ENCODE measurements at places on chromosomes 16 and 17. TPM values are rescaled to one million over a fixed set of nuclear protein-coding genes. Genes with fewer than 3 reads are reported as not detected.
A peak's percentile ranks its signal among the peaks of the same experiment; 100 is the strongest.

DNA sequence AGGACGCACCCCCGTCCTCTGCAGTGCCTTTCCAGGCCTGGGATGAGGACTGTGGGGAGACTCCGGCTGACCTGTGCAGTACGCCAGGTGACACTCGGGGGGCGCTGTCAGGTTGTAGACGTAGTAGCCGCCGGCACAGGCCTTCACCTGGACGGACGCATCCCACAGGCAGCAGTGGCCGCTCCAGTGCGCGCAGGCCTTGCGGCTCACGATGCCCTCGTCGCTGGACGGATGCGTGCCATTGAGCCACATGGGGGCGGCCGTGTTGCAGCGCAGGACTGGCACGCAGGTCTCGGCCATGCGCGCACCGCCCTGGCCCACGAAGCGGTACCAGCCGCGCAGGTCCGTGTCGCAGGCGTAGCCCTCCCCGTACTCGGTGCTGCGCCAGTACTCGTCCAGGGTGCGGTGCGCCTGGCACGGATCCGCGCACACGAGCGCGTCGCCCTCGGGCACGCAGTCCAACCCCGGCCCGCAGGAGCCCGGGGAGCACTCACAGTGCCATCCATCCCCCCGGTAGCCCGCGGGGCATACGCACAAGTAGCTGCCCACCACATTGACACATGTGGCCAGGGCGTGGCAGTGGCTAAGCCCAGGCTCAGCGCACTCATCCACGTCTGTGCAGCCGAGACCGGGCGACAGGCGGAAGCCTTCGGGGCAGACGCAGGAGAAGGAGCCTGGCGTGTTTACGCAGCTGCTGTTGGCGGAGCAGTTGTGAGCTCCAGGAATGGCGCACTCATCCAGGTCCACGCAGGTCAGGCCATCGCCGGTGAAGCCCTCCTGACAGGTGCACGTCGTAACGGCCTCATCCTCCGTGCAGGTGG, 3.9 kb downstream of the UMOD start:
- peak; percentile 10 for ATAC-seq

DNA sequence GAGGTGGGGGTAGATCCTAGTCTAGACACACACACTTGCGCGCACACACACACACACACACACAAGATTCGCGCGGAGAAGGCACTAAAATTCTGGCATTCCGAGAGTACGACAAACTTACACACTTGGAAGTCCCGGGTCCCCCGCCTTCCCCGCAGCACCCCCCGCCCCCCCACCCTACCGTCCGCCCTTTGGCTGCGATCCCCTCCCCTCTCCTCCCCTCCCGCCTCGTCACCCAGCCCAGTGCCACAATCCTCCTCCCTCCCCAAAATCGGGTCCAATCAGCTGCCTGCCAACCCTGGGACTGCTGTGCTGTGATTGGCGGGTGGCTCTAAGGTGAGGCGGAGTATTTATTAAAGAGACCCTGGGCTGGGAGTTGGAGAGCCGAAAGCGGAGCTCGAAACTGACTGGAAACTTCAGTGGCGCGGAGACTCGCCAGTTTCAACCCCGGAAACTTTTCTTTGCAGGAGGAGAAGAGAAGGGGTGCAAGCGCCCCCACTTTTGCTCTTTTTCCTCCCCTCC, at the start of gene SOX9:
SOX9 (plus strand) TSS at position 379 of the 522 bp plus-strand sequence. CDS start 372 bp downstream, outside the sequence.
- ATAC-seq: peak; percentile 93

DNA sequence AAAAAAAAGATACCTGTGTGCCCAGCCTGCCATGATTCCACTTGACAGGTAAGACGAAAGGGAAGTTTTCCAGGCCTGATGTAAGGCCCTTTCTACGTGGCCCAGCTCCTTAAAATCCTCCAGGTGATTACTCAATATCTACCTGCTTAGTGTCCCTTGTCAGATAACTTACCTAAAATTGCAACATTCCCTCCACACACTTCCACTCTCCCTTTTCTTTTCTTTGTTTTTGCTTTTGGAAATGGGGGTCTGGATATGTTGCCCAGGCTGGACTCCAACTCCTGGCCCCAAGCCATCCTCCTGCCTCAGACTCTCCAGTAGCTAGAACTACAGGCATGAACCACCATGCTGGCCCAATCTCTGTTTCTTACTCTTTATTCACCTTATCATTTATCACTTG, 7.2 kb upstream of the PLXDC1 start:
- no peak for ATAC-seq

DNA sequence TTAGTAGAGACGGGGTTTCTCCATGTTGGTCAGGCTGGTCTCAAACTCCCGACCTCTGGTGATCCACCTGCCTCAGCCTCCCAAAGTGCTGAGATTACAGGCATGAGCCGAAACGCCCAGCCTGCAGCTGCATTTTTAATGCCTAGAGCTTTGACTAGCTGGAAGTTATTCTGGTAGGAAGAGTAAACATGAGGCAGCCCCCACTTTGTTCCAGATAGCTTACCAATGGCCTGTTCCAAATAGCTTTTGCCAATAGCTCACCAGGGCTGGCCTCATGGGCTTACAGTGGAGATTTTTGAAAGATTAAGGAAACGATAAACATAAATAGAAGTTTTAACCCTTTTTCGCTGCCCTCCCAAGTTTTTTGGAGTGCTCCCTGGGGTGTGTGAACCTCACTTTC, 9.8 kb downstream of the TRPV2 start:
- ATAC-seq: no peak

DNA sequence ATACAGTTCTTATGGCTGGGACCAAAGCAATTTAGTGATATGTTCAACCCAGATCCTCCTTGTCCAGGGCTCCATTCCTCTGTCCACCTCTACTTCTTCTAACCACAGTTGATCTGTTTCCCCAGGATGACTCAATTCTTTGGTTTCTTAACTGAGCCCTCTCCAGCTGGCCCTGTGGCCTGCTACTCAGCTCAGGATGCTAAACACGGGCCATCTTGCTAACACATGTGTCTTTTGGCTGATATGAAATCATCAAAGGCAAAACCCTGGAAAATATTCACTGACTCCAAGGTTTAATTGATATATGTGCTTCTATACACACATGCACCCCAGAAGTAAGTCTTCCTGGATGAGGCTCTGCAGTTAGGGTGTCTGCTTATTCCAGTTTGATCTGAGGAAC, 43.8 kb downstream of the SHISA6 start:
- no peak for ATAC-seq

GRCh38 chr16:77758046-77758445, 30.3 kb upstream of the VAT1L start:
- ATAC-seq: no peak

DNA sequence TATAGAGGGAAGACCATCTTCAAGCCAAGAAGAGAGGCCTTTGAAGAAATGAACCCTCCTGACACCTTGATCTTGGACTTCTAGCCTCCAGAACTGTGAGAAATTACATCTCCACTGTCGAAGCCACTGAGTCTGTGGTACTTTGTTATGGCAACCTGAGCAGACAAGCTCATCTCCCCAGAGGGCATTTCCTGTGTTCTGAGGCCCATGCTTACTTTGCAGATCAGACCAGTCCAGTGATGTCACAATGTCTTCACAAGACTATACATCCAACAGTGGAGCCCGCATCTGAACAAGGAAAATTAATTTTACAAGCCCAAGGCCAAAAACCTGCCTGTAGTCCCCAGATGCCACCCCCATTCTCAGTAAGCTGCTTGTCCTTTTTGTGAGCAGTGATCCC, 14.8 kb upstream of the C17orf113 start:
- ATAC-seq: no peak

DNA sequence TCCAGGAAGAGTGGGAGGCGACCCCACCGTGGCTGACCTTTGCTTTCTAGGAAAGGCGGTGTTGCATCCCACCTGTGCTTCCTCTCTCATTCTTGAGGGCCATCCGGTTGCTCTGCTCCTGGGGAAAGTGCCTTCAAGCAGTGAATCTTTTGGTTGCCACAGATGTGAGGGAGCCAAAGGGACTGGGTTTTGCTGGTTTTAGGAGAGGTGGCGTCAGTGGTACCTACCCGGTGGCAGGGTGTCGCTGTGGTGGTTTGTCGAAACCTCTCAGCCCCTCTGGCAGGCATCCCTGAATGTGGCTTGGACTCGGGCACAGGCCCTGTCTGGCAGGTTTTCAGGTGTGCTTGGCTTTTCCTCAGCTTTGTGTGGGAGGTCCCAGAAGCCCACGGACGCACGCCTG, 611.5 kb downstream of the KCNJ18 start:
- no peak for ATAC-seq

GRCh38 chr16:73031984-73032383, 15.9 kb downstream of the ZFHX3 start:
- no peak for ATAC-seq

- no peak for ATAC-seq
Measured at GRCh38 chr17:15236281-15237105, 28.6 kb downstream of the PMP22 start.

DNA sequence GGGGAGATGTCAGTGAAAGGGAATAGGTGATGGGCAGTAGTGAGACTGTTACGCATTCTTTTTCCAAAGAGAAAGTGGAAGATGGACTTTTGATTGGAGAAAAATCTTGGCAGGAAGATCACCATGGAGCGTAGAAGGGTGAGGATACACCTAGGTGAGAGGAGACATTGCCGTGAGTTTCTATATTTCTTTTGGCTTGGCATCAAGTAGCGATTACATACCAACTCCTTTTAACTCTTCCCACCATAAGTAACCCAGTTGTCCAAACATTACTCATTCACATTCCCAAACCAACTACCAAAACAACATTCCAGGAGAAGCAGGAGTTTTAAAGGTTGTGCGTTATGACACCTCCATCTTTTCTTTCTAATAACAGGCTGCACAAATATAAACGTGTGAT, 10.7 kb upstream of the KRT28 start:
- ATAC-seq: no peak

GRCh38 chr17:46764000-46764708, 54.3 kb downstream of the WNT3 start:
- ATAC-seq: no peak

DNA sequence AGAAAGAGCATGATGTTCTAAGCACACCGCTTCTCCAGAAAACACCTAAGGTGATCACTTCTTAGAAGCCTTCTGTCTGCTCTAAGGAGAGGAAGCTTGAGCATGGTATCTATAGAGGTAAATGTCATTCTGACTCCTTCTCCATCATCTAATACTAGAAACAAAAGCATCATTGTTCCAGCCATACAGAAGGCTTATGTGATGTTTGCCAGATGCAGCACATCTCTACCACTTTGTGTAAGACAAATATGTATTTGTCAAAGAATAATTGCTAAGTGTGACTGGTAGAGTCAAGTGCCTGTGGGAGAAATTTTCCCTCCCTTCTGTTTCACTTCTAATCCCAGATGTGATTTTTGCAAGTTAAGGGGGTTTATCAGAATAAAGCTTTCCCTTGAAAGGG, 217.1 kb downstream of the HS3ST3A1 start:
- no peak for ATAC-seq

DNA sequence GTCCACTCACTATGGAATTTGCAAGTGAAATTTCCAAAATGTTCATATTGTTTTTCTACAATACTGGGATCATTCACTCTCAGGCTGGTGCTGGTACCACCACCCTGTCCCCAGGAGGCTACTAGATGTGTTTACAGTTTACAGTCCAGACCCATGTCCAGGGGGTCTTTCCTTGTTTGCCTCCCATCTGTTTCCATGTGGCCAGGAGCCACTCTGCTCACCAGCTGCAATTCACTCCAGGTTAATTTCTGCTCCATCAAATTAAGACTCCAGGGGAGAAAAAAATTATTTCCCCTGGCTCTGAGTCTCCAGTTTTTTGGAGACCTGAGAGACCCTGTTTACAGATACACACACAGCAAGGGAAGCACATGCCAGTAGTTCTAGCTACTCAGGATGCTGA, 12.5 kb upstream of the SRSF1 start:
- ATAC-seq: no peak

- ATAC-seq: no peak
Measured at GRCh38 chr16:3645504-3646347, 8.8 kb upstream of the DNASE1 start.

DNA sequence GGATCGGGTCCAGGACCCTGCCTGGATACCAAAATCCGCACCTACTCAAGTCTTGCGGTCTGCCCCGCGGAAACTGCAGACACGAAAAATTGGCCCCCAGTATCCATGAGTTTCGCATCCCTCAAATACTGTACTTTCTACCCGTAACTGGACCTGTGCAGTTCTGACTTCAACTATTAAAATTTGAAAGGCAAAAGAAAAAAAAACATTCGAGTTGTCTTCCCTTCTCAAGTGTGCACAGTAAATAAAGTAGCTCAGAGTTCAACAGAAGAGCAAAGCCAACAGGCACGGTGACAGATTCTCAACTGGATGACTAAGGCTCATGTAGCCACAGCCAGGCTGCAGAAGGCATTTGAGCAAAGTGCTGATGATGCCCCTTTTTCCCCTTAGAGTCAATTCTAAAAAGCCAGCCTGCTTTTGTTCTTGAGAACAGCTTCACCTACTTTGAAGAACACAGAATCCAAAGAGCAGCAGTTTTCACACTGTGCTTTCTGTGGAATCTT, 32.5 kb downstream of the MARF1 start:
- ATAC-seq: no peak

- ATAC-seq: peak; percentile 56
Measured at GRCh38 chr16:47565454-47565853, 104.3 kb downstream of the PHKB start.

DNA sequence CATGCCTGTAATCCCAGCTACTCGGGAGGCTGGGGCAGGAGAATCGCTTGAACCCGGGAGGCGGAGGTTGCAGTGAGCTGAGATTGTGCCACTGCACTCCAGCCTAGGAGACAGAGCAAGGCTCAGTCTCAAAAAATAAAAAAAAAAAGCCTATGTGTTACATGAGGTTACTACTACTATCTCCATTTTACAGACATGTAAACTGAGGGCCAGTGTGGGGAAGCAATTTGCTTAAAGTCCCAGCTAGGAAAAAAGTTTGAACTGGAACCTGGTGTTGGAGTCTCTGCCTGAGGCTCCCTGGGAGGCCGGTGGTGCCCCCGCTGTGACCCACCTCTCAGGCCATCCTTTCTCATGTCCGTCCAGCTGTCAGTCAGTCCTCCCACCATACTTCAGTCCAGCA, 4.5 kb downstream of the SLC13A2 start:
- no peak for ATAC-seq

DNA sequence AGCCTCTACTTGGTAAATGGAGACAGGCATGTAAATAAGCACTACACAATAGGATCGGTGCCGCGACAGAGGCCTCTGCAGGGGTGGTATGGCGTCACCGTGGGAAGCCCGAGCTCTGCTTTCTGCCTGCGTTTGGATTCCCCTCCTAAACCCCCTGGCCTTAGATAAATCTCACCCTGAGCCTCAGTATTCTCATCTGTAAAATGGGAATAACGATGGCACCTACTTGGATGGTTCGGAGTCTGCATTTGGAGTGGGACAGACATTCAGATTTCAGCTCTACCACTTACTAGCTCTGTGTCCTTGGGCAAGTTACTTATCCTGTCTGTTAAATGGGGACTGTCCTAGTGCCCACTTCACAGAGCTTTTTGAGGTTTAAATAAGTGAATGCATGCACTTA, 42.8 kb upstream of the TNRC6A start:
- ATAC-seq: no peak

The ZKSCAN2 gene
- total RNA-seq: 2.3 TPM

The ADGRG3 gene
- 0.84 TPM for total RNA-seq

The DOK4 gene
- total RNA-seq: 25.0 TPM

The GOSR2 gene
- total RNA-seq: 21.4 TPM

The MPP2 gene
- 0.32 TPM for total RNA-seq

The GPRC5C gene
- 13.0 TPM for total RNA-seq

The TAT gene
- total RNA-seq: 0.24 TPM

The MYL4 gene
- total RNA-seq: not detected

The NKD1 gene
- total RNA-seq: 1.9 TPM

The TELO2 gene
- total RNA-seq: 21.3 TPM
